ENCODE measurements at places on chromosomes 2 and 18.

DNA sequence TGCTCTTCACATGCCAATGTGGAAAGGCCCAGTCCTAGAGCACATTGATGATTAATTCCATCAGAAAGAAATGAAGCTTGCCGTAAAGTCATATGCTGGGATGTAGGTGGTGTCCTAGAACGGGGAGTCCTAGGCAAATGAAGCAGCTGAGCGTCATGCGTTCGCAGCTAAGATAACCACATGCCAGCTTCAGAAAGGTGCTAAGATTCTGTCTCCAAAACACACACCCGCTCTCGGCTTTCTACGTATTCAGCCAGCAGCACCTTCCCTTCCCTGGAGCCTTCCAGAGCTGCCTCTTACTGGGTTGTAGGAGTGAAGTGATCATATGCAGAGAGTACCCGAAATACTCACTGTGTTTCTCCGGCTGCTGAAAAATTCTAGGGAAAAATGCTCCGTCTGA is 421.6 kb upstream of the ID2 start:
- no peak for DNase-seq

- DNase-seq: no peak
These were observed 488.3 kb downstream of the CCDC85A start for GRCh38 chr2:56671973-56672569.

DNA sequence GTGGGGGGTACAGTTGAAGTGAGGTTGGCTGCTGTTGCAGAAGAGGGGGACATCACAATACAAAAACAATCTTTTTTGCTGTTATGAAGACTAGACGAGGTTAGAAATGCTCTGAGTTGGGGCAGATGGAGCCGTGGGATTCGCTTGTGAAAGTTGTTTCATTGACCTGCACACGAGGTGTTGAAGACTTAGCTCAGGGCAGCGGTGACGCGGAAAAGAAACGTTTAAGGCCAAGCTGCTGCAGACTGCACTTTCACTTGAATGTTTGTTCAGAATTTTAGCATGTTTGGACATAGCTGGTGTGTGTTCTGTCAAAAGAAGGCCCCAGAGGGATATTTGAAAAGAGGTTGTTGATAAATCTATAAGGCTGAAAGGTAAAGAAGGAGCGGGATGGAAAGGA is 46.3 kb downstream of the MTCL1 start:
- DNase-seq: no peak

GRCh38 chr2:68251187-68251854 is 1.0 kb downstream of the PPP3R1 start:
- DNase-seq: peak; percentile 50

DNA sequence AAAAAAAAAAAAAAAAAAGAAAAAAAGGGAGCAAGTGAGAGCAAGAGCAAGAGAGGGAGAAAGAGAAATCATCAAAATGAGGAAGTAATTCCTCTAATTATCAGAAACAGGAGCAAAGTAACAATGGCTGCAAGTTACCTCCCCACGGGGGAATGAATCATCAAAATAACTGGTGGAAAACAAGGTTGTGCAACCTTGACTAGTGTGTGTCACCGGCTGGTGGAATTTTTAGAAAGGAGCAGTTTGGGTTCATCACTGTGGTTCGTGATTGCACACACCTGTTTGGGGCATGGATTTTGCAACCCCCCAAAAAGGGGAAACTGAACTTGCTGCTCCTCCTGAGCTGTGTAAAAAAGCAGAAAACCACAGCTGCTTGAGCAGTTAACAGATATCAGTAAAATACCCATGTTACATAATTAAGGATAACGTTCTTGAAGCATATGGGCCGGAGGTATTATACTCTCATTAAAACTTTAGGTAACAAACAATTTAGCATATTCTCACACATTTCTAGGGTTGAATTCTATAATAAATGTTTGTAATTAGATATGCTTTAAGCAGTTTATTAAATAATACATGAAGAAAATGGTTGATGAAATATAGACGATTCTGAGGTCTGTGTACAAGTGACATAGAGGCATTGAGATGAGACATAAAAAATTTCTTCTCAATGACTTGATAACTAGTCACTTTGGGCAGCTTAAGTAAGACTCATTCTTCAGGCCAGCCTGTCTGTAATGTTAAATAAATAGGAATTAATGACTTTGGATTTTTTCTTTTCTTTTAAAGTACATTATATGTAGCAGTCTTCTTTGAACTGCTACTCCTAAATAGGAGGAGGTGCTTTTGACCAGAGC is 184.2 kb upstream of the ZEB2 start:
- peak; percentile 12 for DNase-seq

DNA sequence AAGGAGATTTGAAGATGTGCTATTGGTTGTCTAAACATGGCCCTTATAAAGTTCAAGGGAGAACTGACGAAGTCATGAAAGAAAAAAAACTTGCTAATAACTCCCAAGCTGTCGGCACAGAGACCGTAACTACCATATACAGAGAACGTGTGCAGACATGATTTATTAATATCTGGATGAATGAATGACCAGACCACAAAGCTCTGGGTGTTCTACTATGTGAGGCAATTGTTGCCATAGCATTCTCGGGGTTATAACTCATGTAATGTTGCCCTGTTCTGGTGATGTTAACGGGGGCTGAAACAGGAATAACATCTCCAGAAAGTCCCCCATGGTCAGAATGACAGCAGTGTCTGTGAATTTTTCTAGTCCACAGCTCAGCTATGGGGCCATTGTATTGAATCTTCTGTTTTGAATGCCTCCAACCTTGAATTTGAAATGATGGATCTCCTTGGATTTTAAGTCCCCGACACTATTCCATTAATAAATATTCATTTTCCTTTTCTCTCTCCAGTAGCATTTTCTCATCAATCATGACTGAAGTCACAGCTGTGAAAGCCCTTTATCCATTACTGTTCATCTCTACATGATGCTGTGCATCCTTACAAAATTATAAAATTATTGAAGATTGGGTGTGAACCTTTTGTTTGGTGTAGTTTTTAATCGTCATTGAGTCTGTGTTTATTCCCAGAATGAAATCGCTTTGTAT is 483.4 kb upstream of the KLHL29 start:
- DNase-seq: no peak

GRCh38 chr2:163175294-163175693 is 336.7 kb upstream of the KCNH7 start:
- no peak for DNase-seq

- no peak for DNase-seq
These were observed 30.0 kb upstream of the STK17B start for GRCh38 chr2:196201229-196202009.

DNA sequence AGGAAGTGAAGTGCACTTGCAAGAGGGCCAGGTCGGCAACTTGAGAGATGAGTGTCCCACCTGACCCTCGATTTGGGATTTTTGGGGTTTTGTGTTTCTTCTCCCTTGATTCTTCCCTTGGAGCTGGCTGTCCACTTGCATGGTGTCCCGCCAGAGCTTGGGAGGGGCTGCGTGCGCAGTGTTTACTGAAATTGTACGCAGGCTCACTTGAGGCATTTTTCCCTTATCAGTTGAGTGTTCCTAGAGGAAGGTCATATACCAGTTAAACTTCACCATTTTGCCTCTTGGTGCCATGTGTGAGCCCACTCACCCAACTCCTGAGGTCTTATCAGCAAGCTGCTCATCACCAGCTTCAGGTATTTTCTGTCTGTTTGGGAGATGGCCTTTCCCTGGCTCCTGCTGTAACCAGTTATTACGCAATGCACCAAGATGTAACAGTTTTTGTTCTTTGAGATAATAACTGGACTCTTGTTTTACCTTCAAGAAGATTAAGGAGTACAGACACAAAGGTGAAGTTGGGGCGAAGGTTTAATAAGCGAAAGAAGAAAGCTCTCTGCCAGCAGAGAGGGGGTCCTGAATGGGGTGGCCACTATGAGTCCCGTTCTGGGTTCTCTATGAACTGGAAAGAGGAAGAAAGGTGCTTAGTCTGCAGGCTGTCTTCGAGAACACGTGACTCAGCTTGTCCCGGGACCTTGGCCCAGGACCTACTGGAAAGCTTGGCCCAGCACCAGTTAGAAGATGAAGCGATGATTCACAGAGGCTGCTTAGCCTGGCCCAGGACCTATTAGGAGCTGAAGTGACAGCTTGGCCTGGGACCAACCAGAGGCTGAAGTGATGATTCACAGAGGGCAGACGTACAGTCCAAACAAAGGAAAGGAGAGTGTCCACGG is 21.5 kb upstream of the TXNL4A start:
- no peak for DNase-seq

- no peak for DNase-seq
These were observed 9.1 kb upstream of the ITPRID2 start for GRCh38 chr2:181882246-181883020.

DNA sequence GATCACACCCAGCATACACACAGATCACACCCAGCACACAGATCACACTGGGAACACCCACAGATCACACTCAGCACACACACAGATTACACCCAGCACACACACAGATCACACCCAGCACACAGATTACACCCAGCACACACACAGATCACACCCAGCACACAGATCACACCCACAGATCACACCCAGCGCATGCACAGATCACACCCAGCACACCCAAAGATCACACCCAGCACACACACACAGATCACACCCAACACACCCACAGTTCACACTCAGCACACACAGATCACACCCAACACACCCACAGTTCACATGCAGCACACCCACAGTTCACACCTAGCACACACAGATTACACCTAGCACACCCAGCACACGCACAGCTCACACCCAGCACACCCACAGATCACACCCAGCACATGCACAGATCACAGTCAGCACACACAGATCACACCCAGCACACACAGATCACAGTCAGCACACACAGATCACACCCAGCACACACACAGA is 117.6 kb downstream of the DYSF start:
- DNase-seq: no peak

DNA sequence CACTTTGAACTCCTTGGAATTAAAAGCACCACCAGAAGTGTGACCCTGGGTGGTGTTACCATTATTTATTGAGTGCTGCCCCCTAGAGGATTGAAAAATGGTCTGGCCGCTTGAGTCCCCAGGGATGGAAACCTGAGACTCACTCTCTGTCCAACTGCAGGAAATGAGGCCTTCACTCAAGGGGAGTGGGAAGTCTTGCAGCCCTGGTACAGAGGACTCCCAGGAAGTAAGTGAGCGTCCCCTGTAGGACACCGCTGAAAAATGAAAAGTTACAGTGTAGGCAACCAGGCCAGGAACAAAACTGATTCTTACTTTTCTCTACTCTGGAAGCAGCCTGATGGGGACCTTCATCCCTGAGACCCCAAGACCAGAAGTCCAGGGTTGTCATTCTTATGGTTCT is 2.2 kb upstream of the NRP2 start:
- no peak for DNase-seq

GRCh38 chr2:230697676-230698075 is 15.0 kb upstream of the CAB39 start:
- DNase-seq: no peak

Data from stimulated activated CD8-positive, alpha-beta memory T cell treated with anti-CD3 and anti-CD28 coated beads, Interleukin-4, amount 100 ng/mL, for 4 hours (primary cell).